ENCODE measurements at places on chromosomes 13 and 19.

DNA sequence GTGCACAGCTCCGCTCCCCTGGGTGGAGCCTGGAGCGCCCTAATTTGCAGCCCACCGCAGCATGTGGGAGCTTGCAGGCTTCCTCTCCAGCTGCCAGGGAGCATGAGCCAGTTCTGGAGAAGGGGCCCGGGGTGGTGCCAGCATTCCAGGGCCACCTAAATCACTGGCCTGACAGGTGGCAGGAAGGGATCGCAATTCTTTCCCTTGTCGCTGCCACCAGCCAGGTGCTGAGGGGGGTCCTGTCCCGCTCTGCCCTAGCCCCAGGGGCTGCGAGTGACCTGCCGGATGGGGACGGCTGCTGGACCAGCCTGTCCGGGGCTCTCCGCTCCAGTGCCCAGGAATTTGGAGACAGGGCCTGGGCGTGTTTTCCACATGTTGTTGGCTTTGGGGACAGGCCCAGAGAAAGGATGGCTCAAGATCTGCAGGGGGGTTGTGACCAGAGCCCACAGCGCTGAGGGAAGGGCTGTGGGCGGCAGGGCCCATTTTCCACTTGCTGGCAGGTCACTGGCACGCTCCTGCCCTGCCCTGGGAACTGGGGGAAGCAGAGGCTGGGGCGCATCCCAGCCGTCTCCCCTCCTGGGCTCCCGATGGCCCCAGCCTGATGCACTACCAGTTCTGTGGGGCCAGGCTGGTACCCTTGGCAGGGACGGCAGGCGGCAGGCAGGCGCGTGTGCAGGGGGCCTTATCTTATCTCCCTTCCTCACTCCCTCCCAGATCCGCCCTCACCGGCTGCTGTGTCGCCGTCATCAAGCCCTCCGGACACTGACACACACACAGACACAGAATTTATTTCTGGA is 9.5 kb downstream of the NDUFA11 start:
- no peak overlapping the region for H3K4me3 ChIP-seq
- no peak overlapping the region for H3K27ac ChIP-seq
- H3K4me1 ChIP-seq: peaks cover 8% of the 10 kb centered on the region

DNA sequence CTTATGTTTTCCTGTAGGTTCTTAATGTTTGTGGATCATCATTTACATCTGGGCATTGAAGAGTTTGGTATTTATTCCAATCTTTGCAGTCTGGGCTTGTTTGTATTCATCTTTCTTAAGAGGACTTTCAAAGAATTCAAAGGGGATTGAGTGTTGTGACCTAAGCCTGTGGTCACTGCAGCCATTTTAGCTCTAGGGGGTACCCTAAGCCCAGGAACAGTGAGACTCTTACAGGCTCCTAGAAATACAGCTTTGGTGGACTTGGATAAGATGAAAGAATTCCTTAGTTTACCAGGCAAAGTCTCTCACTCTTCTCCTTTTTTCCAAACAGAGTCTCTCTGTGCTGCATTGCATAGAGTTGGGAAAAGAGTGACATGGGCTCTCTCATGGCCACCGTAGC is 2539.0 kb upstream of the PCDH20 start:
- no peaks in the 10 kb centered on the region for H3K4me1 ChIP-seq
- no peak overlapping the region for H3K27ac ChIP-seq
- DNase-seq: peak; percentile 19
- H3K36me3 ChIP-seq: no peaks in the 10 kb centered on the region
- no peak overlapping the region for H3K4me3 ChIP-seq

GRCh38 chr19:43545981-43546380 is 13.0 kb downstream of the ZNF575 start:
- H3K27me3 ChIP-seq: no peaks in the 10 kb centered on the region
- H3K4me3 ChIP-seq: no peak overlapping the region
- H3K27ac ChIP-seq: no peak overlapping the region
- no peaks in the 10 kb centered on the region for H3K4me1 ChIP-seq

- no peaks in the 10 kb centered on the region for H3K4me1 ChIP-seq
- no peak overlapping the region for H3K27ac ChIP-seq
- H3K36me3 ChIP-seq: no peaks in the 10 kb centered on the region
- no peak overlapping the region for H3K4me3 ChIP-seq
Observed at GRCh38 chr13:96617528-96617927, 376.7 kb downstream of the OXGR1 start.

DNA sequence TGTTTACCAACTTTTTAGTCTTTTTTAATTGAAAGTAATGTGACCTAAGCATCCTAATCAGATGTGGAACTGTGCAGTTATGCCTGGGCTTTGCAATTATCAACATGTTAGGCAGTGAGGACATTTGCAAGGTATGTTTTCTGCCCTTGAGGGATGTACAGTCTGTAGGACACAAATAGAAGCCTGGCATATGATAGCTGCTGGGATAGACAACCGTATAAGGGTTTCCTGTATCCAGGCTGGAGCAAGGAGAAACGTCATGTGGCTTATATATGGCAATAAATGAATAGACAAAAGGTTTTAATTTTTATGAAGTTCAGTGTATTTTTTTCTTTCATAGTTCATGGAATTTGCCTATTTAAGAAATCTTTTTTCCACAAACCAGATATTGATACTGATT is 2.0 kb upstream of the VPS36 start:
- H3K4me3 ChIP-seq: no peak overlapping the region
- no peaks in the 10 kb centered on the region for H3K27me3 ChIP-seq
- peaks cover 4% of the 10 kb centered on the region for H3K36me3 ChIP-seq
- peaks cover 34% of the 10 kb centered on the region for H3K4me1 ChIP-seq
- no peak for DNase-seq

- no peaks in the 10 kb centered on the region for H3K4me1 ChIP-seq
- H3K4me3 ChIP-seq: no peak overlapping the region
- H3K36me3 ChIP-seq: no peaks in the 10 kb centered on the region
- peaks cover 22% of the 10 kb centered on the region for H3K27me3 ChIP-seq
- no peak for DNase-seq
- no peak overlapping the region for H3K27ac ChIP-seq
Observed at GRCh38 chr13:23905766-23906165, 8.5 kb upstream of the C1QTNF9B start.

DNA sequence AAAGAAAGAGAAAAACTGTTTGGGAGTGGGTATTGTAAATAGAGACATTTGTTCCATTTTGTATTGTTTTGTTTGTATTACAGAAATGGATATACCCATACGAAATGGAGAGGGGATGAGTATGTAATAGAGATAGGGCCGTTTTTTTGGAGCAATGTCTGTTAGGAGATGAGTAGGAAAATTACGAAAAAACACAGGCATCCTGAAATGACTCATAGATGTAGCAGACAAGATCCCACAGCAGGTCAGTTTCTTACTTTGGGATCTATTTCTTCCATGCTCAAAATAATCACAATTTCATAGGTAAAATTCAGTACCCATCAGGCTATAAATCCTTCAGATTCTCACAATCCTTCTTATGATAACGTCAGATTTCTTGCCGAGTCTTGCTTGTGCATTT is 779.4 kb upstream of the SLITRK1 start:
- H3K27me3 ChIP-seq: no peaks in the 10 kb centered on the region
- H3K4me1 ChIP-seq: no peaks in the 10 kb centered on the region
- no peaks in the 10 kb centered on the region for H3K36me3 ChIP-seq
- H3K4me3 ChIP-seq: no peak overlapping the region

DNA sequence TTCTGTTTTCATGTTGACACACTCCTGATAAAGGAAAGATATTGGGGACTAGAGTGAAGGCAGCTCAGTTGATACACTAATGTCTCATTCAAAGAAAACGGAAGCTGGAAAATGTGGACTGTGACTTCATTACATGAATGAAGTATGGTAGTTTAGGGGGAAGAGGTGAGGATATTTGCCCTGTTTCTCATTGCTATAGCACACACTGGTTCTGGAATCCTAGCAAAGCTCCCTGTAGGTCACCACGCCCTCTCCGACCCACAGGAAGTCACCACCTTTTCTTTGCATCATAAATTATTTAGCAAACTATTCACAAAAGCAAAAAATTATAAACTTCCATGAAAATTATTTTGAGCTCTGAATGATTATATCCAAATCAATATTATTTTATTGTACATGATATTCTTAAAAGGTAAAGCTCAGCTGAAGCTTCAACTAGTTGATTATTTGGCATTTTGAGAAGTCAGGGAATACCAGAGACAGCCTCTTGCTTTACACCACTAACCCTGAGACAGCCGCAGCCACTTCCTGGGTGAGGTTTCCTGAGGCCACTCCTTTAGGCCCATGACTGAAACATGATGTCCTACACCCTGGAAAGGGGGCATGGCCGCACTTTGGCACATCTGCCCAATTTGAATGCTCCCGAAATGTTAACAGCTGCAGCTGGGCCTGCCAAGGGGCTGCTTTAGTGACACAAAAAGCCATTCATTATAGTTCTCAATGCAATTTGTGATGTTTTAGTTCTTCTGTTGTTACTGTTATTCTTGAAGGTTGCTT is 50.0 kb upstream of the WDFY2 start:
- DNase-seq: no peak
- no peaks in the 10 kb centered on the region for H3K27me3 ChIP-seq
- H3K4me1 ChIP-seq: no peaks in the 10 kb centered on the region

Data from neural progenitor cell (in vitro differentiated cells).